ENCODE measurements at places on chromosomes 16 and 17.

DNA sequence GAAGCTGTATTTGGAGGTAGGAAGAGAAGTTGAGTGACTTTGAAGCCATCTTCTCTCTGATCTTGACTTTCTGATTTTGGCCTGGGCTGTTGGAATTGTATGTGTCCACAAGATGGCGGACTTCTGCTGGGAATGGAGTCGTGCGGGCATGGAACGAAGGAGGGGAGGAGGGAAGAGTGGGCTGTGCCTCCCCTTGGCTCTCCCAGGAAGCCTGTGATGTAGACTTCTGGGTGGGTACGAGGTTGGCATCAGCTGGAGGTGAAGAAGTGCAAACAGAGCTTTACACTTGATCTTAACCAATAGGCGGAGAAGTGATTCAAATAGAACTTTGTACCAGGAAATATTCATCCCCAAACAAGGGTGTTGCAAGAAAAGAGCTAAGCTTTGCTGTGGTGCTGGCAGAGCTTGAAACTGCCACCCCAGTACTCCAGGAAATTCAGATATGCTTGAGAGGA is 7.4 kb upstream of the TMEM220 start:
- DNase-seq: peak; percentile 58

GRCh38 chr17:28334666-28335200 is 539 bp downstream of the IFT20 start:
- DNase-seq: no peak

GRCh38 chr16:86953631-86954391 is 363.4 kb downstream of the C16orf95 start:
- DNase-seq: no peak

DNA sequence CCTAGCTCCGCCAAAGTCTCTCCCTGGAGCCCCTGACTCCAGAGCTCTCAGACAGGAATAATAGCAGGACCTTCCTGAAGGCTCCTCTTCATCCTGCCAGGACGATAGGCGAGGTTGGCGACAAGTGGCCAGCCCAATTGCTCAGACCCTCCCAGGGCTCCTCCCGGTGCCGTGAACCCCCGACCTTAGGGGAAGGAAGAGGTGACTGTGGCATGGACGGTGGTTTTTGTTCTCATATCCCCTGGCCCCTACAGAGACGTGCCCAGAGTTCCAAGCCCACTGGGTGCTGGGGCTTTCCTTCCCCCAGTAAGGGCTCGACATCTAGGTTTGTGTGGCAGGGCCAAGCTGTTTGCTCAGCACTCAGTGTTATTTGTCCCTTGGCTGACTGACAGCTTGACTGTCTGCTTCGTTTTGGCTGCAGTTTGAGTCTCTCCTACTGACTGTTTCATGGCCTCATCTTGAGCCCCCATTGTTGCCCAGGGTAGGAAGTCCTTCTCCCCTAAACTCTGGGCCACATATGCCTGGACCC is 4.6 kb upstream of the ADCY7 start:
- DNase-seq: no peak

- DNase-seq: no peak
Measured at GRCh38 chr16:2857451-2858244, at the start of gene PRSS22. Gene PRSS22 (minus strand): TSS chr16:2858170. CDS start chr16:2858104, 66 bp downstream.

DNA sequence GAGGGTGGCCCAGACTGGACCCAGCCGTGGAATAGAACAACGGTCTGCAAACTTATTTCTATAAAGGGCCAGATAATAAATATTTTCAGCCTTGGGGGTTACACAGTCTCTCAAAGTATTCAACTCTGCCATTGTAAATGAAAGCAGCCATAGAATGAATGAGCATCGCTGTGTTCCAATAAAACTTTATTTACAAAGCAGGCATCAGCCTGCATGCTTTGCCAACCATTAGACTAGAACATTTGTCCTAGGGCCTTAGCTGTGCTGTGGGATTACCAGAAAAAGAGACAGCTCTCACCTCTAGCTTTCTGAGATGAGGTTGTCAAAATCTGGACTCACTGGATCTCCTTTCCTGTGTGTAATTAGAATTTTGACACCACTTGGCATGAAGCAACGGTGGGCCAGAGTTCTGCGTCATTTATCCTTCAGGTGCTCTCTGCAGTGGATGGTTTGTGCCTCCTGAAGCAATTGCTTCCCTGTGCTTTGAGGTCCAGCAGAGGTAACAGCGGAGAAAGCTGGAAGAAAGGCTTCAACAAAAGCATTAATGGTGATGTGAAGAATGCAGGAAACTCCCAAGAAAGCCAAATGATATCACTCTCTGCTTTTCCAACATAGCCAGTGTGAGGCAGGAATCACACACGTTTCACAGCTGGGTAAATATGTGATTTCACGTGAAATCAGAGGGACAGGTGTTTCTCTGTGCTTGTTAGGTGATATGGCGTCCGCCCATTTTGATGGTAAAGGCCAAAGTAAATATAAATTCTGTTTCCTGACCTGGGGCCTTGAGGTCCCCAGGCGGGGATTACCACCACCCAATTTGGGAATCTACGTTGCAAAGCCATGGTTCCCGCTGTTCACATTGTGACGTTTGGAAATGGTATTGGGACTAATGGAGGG is 148.4 kb downstream of the PITPNC1 start:
- no peak for DNase-seq

DNA sequence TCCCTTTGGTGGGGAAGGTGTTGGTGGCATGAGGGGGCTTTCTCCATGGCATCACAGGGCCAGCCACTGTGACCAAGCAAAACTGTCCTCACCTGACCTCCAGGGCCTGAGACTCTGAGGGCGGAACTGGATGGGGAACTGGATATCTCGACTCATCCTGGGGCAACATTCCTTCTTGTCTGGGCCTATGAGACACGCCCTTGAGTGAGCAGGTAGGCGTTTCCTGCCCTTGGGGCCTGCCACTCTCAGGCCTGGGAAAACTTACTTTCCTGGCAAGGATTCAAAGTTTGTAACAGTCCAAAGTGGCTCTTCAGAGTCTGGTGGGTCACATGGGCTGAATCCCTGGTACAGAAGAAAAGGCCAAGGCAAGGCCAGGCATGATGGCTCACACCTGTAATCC is 9.6 kb downstream of the MT1X start:
- peak; percentile 24 for DNase-seq

- no peak for DNase-seq
Measured at GRCh38 chr16:27181019-27181790, 22.1 kb upstream of the KDM8 start.

GRCh38 chr17:57890857-57891232 is 41.0 kb upstream of the MRPS23 start:
- DNase-seq: no peak

- peak; percentile 14 for DNase-seq
Measured at GRCh38 chr16:56451753-56452689, 667 bp downstream of the OGFOD1 start.

DNA sequence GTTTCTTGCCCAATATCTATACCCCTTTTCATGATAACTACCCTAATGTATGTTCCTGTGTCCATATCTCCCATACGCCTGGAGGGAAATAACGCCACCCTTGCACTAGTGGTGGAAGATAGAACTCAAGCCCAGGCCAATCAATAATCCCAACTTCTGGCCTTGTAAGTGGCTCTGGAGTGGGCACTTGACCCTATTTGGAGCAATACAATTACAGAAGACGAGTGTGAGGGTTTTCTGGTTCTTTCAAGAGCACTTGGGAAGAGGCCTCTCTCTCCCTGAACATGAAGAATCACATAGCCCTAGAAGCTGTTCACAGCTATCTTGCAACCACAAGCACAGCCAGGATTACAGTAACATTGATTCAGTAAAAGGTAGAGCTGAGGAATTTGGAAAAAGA is 217.9 kb downstream of the RAB11FIP4 start:
- no peak for DNase-seq

- DNase-seq: no peak
Measured at GRCh38 chr16:11675561-11676511, 7.6 kb downstream of the SNN start.

GRCh38 chr17:53032861-53033271 is 789.9 kb upstream of the KIF2B start:
- DNase-seq: peak; percentile 4

- DNase-seq: no peak
Measured at GRCh38 chr17:6867849-6868248, 36.3 kb upstream of the TEKT1 start.

DNA sequence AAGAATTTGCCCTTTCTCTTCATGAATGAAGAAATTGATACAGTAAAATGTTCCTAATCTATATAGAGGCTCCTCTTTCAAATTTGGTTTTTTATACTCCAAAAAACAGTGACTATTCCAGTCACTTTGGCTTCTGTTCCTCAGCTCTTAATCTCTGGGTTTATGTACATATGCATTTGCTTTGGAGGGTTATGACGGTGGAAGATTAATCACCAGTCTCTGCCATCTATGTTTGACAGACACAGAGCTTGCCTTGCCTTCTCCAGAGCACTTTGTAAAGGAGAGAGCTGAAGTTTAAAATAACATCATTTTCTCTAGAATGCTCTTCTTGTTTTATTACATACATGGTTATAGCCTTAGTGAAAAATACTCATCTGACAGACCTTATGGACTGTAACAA is 99.3 kb downstream of the NLK start:
- DNase-seq: no peak

GRCh38 chr16:71676236-71676635 is 48.3 kb downstream of the PHLPP2 start:
- no peak for DNase-seq

DNA sequence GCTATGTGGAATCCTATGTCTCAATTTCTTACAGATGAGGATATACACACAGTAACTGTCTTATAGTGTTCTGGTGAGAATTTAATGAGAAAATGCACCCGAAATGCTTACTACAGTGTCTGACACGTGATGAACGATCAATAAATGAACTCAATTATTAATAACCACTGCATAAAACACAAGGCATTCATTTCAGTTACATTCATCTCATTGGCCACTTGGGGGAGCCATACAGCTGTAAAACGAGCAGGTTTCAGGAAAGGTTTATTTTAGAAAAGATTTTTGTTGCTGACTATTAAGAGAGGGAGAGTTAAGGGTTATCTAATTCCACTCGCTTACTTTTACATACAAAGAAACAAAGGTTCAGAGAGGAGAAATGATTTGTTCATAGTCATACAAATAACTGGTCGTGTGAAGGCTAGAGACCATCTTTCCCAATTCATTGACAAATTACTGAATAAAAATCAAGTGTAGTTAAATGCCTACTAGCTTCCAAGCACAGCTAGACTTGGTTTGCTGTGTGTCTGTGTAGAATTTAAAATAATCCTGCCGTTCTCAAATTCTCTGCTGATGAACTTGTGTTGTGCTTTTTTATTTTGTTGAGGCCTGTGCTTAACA is 160.1 kb downstream of the MAP2K4 start:
- DNase-seq: peak; percentile 61

DNA sequence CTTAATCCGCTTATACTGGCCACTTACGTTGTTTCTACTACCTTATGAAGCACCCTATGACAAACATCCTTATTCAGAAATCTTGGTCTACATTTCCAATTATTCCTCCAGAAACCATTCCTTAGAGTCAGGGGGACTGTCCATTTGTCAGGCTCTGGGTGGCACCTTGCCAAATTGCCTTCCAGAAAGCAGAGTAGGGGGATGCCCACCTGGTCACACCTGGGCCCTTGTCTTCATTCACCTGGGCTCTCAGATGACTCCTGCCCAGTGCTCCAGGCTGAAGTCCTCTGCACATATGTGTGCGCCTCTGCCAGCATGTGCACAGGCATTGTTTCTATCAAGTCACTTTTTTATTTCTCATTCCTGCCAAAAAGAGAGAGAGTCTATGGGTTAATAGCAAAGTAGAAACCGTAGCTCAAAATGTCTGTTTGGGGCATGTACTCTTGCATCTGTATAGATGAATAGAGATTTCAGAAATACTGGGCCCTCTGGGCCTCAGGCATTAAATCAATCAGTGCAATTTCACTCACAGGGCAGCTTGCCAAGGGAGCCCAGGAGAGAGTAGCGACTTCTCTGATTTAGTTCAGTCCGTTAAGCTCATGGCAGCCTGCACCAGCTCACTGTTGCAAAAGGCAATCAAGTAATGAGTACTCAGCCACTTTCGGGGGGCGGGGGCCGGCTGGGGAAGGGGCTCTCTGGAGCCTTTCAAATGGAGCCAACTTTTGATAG is 104.7 kb downstream of the SOCS1 start:
- DNase-seq: peak; percentile 15

DNA sequence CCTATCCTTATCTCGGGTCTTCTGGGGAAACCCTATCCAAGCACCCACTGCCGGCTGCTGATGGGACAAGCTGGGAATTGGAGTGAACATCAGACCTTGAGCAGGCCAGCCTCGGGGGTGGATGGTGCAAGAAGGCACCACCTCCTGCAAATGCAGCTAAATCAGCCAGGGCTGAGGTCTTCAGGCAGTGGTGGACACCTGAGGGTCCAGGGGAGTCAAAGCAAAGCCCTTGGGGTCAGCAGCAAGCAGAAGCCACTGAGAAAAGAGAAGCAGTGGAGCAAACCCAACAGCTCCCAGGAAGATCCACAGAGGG is 55.4 kb upstream of the ENPP7 start:
- DNase-seq: no peak

DNA sequence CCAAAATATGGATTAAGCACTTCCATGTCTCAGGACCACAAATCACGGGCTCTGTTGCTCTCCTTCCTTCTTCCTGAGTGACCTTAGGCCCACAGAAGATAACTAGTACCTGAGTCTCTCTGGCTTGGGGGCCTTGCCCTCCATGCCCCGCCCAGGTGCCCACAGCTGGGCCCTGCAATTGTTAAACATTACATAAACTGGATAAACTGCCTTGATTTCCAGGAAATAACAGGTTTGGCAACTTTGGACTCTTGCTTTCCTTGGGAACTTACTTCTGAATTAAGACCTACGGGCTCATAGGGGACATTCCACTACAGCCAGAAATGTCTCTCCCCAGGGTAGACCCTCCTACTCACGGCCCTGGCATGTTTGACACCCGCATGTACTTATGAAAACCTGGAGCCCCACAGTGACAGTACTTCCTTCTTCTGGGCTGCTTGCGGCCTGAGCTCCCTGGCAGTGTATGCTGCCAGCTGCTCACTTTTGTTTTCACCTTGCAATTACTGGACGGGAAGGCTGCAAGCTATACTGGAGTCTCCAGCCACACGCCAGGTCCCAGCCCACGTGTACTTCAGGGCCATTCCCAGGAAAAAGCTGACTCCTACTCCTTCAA is 2.3 kb upstream of the UBALD2 start:
- no peak for DNase-seq

DNA sequence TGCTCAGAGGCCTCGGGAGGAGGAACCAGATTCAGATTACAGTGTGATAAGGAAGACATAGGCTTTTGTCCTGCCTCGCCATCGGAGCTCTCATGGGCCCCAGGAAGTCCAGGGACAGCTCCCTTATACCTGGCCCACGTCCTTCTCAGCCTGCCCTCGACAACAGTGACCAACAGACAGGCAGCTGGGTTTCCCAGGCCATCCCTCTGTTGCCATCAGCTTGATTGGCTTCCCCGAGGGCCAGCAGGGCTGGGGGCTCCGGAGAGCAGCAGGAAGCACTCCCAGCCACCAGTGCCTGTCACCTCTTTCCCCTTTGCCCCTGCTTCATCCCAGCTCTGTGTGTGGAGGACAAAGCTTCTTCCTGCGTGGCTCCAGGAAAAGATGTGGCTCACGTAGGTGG is 17.6 kb downstream of the CD300A start:
- DNase-seq: no peak

DNA sequence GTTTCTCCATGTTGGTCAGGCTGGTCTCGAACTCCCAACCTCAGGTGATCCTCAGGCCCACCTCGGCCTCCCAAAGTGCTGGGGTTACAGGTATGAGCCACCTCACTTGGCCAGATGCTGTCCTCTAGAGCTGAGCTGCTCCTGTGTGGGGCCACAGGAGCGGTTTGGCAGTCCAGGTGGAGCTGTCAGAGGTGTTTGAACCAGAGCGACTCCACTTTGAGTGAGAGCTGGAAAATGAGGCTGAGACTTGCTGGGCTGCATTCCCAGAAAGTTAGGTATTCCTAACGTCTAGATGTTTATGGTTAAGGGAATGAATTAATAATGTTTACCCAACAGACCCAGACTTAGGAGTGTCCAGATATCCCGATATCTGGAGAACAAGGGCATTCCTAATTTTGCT is 16.8 kb upstream of the PSMD7 start:
- DNase-seq: no peak
